ENCODE measurements at places on chromosomes 3 and 15.

DNA sequence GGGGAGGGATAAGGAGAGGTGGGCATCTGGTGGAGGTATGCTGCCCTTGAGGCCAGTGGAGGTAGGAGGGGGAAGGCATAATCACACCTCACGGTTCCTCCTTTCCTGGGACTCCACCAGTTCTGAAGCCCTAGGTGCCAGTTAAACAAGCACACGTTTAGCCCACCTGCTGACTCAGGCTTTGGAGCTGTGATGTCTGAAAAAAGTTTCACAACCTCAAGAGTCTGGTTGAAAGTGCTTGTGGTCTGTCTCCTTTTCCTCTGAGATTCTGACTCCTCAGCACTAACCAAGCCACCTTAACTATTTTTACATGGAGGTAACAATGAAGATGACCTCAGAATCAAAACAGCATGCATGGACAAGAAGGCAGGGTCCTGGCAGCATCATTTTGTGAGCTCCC, 23.0 kb downstream of the HPS3 start:
- DNase-seq: no peak

DNA sequence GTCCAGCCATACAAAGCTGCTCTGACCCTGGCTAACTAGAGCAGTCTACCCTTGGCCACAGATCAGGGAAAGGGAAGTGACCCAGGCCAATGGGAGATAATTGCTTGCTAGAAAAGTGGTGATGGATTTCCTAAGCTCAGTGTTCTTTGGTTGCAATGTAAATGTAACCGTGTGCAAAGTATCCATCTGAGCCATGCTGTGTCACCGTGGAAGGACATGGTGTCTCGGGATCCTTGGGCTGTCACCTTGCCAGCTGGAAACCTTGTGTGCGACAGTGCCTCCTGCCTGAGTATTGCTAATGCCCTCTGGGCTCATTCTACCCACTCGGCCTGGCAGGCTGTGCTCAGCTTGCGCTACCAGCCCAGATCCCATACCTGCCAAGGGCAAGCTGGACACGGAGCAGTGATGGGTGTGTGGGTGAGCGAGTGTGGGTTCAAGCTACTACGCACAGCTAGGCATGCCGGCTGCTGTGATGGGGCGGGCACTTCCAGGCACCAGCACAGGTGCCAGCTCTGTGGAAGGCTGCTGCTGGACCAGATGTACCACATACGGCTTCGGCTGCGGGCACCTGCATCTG, 10.7 kb upstream of the SIAH2 start:
- no peak for DNase-seq

- no peak for DNase-seq
Observed at GRCh38 chr3:14359348-14359747, 43.1 kb upstream of the SLC6A6 start.

GRCh38 chr3:72728329-72728889, 119.8 kb downstream of the SHQ1 start:
- DNase-seq: no peak

DNA sequence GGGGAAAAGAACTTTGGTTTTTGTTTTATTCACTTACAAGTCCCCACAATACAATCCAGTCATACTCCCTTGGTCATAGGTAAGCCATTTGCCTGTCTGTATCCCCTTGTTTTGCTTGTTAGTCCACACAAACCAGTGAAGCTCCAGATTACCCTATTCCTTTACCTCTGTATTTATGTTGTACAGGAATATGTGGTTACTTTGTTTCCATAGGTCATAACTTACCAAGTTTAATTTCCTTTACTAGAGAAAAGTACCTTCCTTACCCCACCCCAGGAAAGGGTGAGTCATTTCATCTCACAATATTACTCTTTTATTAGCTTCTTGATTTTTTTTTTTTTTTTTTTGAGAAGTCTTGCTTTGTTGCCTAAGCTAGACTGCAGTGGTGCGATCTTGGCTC, 113.4 kb upstream of the LRRFIP2 start:
- no peak for DNase-seq

DNA sequence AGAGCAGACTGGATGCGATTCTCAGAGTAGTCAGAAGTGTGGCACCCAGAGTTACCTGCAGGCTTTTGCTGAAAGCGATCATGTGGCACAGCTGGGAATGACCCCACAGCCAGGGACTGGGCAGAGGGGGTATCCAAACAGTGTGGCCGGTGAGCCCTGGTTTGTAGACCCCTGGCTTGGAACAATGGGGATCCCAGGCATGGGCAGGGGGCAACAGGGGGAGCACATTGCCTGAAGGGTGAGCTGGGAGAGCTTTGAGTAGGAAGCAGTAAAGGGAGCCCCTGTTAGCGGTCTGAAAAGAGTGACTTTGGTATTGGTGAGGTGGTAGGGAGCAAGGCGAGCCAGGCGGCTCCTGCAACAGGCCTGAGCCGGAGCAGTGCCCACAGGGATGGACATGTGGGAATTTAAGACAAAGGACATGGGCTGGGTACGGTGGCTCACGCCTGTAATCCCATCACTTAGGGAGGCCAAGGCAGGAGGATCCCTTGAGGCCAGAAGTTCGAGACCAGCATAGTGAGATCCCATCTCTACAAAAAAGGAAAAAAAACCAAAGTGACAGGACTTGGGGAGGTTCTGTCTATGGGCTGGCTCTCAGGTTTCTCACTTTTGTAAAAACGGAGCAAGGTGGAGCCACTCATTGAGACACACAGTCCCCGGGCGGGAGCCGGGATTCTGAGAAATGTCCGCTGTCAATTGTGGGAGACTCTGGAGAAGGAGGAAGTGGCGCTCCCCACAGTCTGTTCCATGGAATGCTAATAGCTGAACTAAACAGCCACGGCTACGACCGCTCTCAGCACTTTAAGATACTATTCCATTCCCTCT, 223.8 kb upstream of the LYSMD4 start:
- DNase-seq: peak; percentile 4

DNA sequence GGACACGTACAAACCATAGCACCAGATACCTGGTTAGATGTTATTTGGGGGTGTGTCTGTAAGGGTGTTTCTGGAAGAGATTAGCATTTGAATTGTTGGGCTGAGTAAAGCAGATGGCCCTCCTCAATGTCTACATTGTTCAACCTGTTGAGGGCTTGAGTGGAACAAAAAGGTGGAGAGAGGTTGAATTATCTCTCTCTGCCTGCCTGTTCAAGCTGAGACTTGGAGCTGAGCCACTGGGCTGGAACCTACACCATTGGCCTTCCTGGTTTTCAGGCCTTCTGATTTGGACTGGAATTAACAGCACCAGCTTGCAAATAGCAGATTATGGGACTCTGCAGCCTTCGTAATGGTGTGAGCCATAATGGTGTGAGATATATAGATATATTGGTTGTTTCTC, 71.3 kb upstream of the CORO2B start:
- peak; percentile 11 for DNase-seq

- no peak for DNase-seq
Observed at GRCh38 chr15:38144921-38145320, 107.7 kb upstream of the SPRED1 start.

DNA sequence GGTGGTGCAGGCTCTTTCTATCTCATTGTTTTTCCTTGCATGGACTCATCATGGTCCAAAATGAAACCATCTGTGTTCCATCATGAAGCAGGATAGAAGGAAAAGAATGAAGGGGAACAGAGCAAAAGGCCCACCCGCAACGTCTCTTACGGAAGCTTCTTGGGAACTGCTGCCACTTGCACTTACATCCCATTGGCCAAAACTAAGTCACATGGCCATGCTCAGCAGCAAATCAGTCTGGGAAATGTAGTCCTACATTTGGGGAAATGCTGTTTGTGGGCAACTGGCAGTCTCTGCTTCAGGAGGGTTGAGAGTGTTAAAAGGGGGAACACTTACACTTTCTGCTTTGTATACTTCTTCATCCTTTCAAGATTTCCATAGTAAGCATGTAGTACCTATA, 191.6 kb downstream of the SV2B start:
- DNase-seq: peak; percentile 20

- DNase-seq: no peak
Observed at GRCh38 chr3:43074482-43074881, 31.4 kb downstream of the POMGNT2 start.

GRCh38 chr15:70669006-70669602, 94.3 kb downstream of the UACA start:
- DNase-seq: no peak

DNA sequence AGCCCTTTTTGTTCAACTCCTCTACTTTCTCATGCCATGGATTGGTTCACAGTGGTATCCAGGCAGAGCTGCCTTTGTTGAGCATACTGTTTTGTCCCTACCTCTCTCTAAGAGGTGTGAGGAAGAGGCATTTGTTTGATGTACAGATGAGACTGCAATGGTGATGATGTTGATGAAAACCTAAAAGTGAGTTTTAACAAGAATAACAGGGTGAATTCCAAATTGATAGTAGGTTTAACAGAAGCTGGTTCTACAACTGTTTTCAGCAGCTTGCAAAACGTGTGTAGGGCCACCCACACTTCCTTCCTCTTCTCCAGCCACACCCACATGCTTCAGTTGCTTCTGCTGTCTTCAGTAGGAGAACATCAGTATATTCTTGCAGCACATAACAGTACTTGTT, 10.2 kb downstream of the SNRK start:
- no peak for DNase-seq

DNA sequence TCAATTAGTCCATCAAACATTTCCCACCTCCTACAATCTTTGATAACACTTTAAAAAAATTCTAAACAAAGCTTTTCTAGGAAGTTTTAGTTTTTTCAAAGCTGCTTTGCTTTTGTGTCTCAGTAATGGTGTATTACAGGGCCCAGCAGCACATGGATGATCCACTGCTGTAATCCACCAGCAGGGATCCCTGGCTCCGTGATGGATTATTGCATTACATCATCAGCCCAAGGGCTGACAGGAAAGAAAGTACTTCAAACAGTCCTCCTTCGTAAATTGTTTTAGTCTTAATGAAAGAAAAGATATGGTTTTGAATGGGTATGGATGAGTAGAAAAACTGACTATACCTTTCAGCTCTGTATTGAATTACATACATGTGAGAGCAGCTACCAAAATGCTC, 688.9 kb upstream of the NAALADL2 start:
- DNase-seq: no peak

DNA sequence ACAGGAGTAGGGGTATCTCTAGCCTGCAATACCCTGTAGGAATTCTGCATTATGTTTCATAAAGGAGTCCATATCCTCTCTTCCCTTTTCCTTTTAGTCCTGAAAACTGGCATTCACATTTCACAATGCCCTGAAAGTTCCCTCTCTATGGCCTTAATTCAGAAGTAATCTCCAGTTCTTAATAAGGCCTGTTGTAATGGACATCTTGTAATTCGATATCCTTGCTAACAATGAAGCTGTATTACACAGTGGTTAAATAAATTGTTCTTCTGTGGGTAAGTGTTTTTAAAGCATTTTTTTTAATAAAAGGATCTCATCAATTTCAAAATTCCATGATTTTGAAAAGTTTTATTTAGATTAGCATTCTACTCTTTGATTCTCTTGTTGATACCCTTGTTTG, 34.3 kb upstream of the NEO1 start:
- DNase-seq: no peak

- no peak for DNase-seq
Observed at GRCh38 chr15:93146601-93147000, 57.6 kb upstream of the RGMA start.

- DNase-seq: no peak
Observed at GRCh38 chr15:68555679-68556037, 23.1 kb upstream of the CORO2B start.

DNA sequence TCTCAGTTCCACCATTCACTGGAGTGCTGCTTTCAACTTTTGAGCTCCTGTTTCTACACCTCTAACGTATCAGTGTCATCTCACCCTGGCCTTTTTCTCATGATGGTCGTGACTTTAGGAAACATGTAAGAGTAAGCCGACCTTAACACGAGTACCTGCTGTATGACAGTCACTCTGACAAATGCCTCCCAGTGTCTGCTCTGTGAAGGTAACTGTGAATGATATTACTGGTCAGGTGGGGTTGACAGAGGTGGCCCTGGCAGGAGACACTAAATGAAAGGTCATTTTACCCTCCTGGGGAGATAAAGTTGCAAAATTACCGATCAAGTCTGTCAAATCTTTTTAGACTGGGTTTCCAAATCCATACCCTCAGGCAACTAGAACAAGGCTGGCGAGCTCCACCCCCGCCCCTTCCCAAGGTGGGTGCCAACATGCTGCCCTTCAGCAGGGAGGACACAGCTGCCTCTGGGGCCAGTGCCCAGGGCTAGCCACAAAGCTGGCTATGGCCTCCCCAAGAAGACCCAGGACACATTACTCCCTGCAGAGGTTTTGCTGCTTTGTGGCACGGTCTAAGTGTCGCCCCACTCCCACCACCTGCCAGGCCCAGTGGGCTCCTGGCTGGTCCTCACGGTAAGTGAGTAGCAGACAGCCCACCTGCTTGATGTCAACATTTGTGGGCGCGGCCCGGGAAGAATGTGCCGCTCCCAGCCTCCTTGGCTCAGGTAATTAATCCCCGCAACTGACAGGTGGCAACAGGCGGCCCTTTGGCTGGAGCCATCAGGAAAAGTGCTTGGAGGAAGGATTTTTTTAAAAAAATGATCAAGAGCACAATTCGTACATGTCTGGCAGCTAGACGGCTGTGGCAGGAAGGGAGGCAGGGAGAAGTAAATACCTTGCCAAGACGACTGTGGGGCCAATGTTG, 211.8 kb downstream of the TP63 start:
- DNase-seq: no peak

- no peak for DNase-seq
Observed at GRCh38 chr3:87004883-87005282, 13.9 kb upstream of the VGLL3 start.

DNA sequence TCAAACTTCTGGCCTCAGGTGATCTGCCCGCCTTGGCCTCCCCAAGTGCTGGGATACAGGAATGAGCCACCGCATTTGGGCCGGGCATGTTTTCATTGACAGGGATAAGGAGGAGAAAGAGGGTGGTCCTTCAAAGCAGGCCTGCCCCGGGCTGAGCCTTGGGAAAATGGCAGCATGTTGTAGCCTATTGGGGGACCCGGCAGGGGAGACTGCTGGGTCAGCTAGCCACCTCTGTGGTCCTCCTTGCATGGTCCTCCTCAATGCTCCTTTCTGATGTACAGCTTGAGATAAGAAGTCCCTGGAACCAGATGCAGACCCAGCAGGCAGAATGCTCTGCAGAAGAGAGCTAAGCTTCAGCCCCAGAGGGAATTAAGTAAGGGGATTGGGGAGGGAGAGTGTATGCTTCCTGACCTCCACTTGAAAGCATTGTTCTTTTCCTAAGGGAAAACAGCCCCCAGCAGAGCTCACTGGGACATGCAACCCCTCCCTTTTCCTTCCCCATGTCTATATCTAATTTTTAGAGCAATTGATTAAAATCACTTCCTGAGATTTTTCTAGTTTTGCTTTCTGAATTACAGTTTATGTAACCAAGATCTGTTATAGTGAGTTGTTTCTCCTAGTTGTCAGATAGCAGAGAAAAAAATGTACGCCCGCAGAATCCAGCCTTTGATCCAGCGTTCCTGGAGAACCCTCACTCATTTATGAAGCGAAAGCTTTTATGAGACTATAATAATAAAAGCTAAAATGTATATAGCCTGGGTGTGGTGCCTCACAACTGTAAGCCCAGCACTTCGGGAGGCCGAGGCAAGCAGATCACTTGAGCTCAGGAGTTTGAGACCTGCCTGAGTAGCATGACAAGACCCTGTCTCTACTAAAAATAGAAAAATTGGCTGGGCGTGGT, 48.7 kb upstream of the VILL start:
- DNase-seq: no peak

- DNase-seq: no peak
Observed at GRCh38 chr3:64691051-64691450, 3.3 kb upstream of the ADAMTS9 start.
